ENCODE measurements at places on chromosomes 12 and 14.

DNA sequence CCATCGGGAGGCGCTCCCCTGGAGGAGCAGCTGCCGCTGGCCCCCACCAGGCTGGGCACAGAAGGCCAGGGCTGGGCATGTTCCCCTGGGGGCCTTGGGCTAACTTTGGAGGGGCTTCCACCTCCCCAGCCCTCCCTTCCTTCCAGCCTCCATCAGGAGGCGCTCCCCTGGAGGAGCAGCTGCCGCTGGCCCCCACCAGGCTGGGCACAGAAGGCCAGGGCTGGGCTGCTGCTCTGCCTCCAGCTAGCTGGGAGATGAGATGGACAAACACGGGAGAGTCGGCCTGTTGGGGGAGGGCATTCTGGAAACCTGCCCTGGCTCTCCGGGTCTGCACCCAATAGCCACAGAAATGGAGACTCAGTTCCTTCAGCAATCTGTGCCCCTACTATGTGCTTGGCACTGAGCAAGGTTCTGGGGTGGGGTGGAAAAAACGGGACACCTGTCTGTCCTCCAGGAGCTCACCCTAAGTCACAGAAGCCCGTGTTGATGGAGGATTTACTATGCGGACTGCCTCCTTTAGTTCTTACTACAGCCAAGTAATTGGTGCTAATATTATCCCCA lies 39.0 kb upstream of the CORO1C start:
- DNase-seq, result no peak

DNA sequence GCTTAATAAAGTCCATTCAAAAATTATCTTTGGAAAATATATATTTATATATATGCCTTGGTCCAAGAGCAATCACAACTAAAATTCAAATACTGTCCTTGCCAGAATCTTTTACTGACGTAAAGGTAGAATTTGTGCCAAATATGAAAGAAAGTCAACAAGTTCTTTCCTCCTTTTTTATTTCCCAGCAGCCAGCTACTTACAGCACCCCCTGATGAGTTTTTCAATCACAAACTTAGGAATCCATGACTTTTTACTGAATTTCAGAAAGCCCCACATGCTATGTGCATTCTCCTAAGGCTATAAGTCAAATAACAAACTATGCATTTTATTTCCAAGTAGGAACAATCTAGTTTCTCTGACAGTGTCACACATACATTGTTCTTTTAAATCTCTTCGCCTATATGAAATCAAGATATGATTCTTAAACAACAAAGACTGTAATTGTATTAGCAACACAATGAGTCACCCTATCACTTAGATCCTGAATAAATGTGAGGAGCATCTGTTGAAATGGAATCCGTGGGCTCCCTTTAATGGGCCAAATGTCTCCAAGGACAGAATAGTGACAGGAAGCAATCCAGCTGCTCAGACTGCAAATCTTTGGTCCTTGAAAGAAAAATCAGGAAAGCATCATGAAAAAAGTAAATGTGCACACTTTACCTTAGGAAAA lies 271.4 kb downstream of the DUSP6 start:
- DNase-seq, result no peak

- DNase-seq, result no peak
Observed at GRCh38 chr14:71713451-71713850, 218.8 kb upstream of the RGS6 start.

GRCh38 chr14:65943916-65944410 lies 531.4 kb downstream of the FUT8 start:
- no peak for DNase-seq

DNA sequence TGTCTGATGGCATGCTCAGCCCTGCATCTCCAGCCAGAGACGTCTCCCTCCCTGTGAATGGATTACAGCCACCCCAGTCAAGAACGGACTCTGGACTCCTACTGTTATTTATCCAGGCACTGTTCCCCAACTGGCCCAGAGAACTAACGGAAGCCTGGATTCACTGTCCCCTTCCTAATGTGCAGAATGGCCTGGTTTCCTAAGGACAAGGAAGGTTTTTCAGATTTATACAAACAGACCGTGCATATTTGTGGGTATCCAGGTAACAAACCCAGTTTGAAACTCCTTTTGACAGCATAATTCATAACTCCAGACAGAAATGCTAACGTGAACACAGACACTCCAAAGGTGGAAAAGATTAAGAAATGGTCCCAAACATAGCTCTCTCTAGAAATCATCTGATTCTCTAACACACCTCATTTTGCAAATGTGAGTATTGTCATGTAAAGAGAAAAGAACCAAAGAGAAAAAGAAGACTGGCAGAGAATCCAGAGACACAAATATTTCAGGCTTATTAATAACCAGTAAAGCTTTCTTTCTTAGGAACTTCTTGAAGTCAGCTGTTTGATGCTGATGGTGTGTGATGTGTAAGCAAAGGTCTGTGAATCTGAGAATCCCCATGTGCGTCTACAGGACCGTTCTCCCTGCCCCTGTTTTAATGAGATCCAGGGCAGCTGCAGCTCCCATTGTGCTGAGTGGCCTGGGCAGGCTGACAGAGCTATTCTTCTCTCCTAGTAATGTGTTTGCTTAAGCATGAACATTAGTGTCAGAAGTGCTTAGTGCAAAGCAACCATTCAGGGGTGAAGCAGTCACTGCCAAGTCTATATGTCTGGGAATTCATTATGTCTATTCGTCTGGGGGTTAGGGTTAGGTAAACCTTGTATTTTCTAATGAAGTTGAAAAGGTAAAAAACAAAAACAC lies 86.8 kb upstream of the HIF1A start:
- DNase-seq, result peak; percentile 100

DNA sequence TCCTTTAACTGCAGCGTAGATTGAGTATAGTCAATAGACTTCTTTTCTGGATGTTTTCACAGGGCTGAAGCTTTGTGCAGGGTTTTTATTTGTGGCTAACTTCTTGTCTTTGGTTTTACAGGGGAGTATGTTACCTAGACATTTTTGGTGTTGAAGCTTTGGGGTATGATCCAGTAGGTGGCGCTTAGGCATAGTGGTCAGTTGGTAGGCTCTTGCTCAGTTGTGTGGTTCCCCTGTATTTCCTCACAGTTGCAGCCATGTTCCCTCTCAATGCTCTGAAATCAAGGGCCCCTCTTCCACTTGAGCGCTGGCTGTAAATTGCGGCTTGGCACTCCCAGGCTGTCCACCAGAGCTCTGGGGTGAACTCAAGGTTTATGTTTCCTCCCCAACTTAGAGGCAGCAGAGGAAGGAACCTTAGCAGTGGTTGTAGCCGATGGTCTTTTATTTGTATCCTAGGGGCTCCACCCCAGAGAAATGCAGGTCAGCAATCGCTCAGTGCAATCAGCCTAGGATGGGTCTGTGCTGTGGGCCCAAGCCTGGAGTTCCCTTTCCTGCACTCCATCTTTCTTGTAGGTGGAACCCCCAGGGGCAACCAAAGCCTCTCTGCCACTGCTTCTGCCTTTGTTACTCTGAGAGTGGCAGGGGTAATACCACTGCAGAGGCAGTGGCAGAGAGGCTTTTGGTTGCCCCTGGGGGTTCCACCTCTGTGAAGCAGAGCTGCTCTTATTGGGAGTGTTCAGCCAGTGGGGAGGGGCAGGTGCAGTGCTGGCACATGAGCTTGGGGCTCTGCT lies 55.1 kb downstream of the CMAS start:
- no peak for DNase-seq

- DNase-seq, result no peak
Observed at GRCh38 chr12:20695232-20695631, at the start of gene SLCO1C1. Gene SLCO1C1 (plus strand): TSS chr12:20695332. CDS start chr12:20699577, 4,245 bp downstream.

DNA sequence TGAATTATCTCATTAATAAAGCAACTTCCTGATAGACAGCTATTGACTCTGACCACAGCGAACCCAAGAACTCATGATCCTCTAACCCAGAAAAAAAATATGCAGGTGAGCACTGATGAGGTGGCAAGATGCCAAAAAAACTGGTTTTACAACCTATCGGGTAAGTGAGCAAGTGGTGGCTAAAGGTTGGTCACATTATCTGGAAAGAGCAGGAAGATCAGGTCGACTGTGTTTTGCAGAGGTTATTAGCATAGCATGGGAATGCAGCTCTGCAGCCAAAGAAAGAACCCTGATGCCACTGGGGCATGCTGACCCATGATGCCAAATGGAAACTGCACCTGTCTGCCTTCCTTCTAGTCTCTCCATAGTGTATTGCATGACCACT lies 23.5 kb downstream of the BHLHE41 start:
- peak; percentile 89 for DNase-seq

DNA sequence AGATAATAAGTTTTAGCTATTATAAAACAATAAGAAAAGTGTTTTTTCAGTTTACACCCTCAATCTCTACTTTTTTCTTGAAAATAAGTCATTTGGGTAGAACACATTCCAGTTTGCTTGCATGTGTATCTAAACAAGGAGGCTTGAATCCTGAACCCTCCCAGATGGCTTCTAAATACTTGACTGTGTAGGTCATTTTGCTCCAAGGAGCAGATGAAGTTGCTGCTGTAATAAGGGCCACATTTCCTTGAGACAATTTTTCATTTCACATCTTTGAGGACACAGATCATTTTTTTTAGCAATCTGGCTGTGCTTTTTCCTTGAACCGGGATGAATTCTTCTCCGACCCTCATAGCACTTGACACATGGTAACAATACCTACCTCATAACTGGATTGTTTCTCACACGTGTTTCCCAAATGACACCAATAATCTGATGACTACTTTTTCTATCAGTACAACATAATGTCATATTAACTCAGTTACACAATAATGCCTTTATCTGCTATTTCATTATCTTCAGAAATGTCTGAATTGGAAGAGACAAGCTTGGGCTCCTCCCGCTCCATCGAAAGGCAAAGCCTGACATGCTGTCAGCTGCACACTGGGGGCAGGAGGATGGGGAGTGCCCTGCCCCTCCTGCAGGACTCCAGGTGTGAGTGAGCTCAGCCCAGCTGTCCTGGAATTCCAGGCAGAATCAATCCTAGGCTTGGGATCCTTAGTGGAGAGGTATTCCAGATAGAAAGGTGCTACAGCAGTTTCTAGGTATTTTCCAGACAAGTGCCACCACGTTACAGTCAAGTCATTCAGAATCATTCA lies 30.9 kb downstream of the GPHB5 start:
- no peak for DNase-seq

DNA sequence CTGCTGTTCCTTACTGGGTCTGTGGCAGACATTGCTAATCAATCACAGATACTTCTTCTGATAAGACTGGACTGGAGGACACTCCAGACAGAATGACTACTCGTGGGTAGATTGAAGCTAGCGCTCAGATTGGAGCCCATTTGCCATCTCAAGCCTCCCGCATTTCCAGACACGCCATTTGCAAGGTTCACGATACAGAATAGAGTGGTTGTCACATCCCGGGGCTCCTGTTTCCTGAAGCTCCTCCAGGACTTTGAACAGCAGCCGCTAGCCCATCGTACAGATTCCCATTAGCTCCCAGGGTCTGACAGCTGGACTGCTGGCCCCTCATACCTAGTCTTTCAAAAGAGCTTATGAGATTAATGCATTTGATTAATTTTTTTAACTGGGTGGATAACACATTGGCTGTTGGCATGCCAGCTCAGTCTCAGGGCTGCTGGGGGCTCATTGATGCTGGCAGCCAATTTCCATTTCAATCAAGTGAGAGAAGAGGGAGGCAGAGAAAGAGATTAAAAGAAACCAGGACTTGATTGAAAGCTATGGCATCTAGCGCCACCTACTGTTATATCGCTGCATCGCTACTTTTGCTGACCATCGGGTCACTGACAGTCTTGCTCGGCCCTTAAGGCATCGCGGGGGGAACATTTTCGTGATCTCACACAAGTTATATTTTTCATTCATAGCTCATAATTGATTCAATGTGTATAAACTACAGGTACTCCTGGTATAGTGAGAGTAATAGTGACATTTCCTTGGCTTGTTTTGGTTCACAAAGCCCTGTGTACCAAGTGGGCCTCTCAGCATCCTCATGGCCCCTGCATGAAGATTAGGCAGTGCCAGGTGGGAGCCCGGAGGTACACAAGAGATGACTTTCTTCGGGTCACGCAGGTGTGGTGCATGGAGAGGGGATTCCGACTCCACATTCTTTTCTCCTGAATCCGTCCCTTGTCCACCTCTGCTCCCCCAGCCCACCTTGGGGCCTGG lies 78.6 kb downstream of the CCDC60 start:
- DNase-seq, result peak; percentile 88

GRCh38 chr14:66288511-66288910 lies 197.7 kb upstream of the CCDC196 start:
- no peak for DNase-seq

DNA sequence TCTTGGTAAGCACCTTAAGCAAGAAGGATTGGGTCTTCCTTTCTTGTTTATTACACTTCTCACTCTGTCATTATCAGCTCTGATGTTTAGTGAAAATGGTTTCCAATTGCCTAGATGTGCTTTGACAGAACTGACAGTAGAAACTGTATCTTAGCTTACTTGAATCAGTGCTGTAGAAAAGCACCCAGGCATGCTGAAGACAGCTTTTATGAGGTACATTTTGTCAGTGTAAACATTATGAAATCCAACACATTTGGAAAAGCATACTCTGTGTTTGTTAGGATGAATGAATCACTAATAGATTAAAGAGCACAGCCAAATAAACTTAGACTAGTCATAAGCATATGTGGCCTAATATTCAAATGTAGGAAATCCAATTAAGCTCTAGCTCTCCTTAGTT lies 290.2 kb upstream of the NPAS3 start:
- no peak for DNase-seq

- DNase-seq, result no peak
Observed at GRCh38 chr14:65594153-65594881, 181.8 kb downstream of the FUT8 start.

- DNase-seq, result no peak
Observed at GRCh38 chr14:74962493-74962892, 7.1 kb upstream of the PGF start.

DNA sequence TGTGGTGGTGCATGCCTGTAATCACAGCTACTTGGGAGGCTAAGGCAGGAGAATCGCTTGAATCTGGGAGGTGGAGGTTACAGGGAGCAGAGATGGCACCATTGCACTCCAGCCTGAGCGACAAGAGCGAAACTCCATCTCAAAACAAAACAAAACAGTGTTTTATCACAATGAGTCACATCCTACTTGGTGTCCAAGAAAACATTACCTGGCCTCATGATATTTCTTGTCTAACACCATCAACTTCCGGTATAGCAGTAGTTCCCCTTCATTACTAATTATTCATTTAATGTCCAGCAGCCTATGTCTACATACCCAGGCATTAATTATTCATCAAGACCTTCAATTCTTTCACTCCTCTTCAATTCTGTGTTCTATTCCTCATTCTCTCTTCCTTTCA lies 115.5 kb downstream of the CCDC59 start:
- no peak for DNase-seq

DNA sequence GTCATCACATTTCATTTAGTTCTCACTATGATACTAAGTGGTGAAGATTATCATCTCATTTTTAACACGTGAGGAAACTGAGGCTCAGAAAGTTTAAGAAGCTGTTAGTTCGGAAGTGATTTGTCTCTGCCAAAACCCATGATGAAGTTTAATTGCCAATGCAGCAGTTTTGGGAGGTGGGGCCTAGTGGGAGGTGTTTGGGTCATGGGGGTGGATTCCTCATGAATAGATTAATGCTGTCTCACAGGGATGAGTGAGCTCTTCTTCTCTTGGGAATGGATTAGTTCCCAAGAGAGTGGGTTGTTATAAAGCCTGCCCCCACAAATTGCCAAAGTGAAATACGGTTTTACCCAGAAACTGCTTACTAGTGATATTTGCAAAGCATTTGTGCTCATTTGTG lies 91.5 kb upstream of the IGF1 start:
- DNase-seq, result no peak

- DNase-seq, result no peak
Observed at GRCh38 chr14:73744175-73744867, 30.1 kb upstream of the PNMA1 start.
